ENCODE measurements at places on chromosomes 2 and 18.

- DNase-seq, result no peak
These were observed 73.7 kb downstream of the NCAPH start for GRCh38 chr2:96409081-96409819.

- no peak for DNase-seq
These were observed 73.2 kb downstream of the ZNF532 start for GRCh38 chr18:58937887-58938267.

DNA sequence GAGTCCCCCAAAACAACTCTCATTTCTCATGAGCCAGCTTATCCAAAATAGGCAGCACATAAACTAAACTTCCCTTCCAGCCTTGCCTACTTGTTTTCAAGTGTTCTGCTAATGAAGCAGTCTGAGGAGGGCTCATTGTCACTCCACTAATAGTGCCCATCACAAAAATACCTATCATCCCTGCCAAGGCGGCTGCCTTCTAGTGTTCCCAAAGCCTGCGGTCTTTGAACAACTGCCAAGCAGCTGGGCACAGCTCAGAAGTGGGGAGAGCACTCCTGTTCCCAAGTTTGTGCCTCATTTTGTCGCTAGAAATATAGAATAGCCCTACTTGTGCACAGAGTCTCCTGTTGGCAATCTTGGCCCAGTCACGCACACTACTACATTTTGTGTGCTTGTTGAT, 50.3 kb downstream of the DTNA start:
- DNase-seq, result no peak

- DNase-seq, result no peak
These were observed 416.6 kb upstream of the ACVR2A start for GRCh38 chr2:147428120-147428747.

Measured in stimulated activated CD4-positive, alpha-beta T cell treated with anti-CD3 and anti-CD28 coated beads, Interleukin-15, amount 100 ng/mL, for 1 hour (primary cell).